ENCODE measurements at places on chromosomes 1 and 21. TPM values are rescaled to one million over a fixed set of nuclear protein-coding genes. Genes with fewer than 3 reads are reported as not detected.

The REN gene
- not detected for total RNA-seq

DNA sequence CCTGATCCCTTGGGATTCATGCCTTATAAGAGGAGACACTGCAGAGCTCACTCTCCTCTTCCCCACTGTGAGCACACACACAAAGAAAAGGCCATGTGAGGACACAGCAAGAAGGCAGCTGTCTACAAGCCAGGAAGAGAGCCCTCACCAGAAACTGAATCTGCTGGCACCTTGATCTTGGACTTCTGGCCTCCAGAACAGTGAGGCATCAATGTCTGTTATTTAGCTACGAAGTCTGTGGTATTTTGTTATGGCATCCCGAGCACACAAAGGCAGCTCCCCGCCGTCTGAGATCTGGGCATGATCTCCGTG is 47.1 kb upstream of the RPL11 start:
- DNase-seq, result no peak

DNA sequence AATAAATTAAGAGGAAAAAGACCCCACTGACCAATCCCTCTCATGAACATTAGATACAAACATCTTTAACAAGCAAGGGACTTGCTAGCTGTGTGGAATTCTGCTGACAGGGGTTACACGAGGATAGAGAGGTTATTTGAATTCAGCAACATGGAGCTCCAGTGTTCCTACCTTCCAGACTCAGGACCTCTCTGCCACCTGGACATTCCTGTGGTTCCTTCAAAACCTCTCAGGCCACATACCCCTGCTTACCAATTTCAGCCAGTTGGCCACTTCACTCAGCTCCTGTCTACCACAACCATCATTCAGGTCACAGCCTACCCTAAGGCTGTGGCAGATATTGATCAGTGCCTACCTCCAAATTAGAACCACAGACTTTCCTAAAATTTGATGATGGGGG is 147.5 kb downstream of the RRAGC start:
- DNase-seq, result no peak

GRCh38 chr21:35406635-35407034 is 357.5 kb upstream of the RUNX1 start:
- no peak for DNase-seq

DNA sequence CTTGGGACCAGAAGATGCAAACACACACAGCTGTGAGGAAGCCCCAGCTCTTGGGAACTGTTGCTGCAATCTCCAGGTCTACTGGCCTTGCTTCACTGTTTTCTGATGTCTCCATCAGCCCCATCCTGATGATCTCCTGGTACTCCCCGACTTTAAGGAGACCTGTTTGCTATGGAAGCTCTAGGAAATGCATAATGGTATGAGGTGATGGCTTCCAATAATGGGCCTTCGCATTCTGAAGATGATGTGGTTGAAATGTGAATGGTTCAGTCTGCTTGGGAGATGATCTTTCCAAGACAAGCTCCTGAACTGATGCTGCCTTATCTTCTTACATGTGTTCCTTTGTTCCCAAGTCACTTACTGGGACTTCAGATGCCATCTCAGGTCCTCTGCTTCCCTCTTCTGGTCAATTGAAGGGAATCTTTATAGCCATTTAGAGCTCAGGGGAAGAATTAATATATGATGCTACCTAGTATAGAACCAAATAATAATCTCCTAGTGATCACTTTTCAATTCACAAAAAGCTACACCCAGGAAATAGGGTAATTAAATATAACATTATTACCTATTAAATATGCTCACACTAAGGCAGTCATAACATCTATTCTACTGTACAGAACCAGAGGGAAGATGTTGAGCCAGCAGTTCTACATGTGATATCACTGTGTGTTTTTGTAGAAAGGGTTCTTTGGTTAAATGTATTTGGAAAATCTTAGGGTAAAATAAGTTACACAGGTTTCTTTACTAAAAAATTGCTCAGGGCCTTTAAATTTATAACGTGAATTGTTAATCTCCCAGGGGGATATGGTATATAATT is 73.9 kb upstream of the VTCN1 start:
- no peak for DNase-seq

GRCh38 chr1:54499360-54500106 is 48.5 kb upstream of the ACOT11 start:
- no peak for DNase-seq

The OR10K2 gene
- total RNA-seq, result not detected

Measured in spleen (tissue), 13 donors.